ENCODE measurements at places on chromosomes 16 and 17.

DNA sequence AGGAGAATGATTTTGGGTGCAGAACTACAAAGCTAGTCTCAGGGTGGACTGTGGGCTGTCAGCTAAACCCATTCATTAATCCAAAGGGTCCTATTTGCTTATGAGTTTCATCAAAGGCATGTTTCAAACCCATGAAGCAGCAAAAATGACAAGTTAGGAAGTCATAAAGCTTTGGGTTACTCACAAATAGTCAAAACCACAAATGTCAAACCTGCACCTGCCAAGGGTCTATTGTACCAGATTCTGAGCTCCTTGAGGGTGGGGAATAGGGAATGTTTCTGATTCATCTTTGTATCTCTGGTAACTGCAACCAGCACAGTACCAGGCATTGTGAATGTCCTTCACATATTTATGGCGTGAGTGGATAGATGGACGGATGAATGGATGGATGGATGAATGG, 317.7 kb downstream of the MAF start:
- DNase-seq: no peak

DNA sequence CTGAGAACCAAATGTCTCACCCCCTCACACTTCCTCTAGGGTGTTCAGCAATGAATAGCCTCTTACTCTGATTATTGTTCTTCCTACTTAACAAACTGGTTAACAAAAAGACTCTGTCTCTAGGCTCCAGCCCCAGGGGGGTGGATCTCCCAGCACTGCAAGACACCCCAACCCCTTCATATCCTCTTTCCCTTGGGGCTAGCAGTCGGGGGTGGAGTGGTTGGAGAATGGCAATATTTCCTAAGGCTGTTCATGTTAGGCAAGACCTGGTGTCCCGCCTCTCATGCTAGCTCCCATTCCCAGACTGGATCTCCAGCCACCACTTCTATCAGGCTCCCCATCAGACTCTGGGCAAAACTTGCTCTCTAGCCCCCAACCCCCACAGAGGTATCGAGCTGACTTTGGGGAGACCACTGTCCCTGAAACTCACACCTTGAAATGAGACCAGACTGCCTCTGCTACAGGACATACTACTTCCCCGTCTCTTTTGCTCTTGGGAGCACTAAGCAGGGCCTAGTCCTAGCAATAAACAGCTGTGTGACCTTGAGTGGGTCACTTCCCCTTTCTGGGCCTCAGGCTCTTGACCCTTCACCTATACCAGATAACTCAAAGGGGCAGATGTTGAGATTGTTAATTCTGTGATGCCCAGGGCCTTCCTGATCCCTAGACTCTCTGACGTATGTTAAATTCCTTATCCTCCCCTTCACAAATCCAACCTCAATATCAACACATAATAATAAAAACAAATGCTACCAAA, 2.4 kb downstream of the SLC25A35 start:
- no peak for DNase-seq

DNA sequence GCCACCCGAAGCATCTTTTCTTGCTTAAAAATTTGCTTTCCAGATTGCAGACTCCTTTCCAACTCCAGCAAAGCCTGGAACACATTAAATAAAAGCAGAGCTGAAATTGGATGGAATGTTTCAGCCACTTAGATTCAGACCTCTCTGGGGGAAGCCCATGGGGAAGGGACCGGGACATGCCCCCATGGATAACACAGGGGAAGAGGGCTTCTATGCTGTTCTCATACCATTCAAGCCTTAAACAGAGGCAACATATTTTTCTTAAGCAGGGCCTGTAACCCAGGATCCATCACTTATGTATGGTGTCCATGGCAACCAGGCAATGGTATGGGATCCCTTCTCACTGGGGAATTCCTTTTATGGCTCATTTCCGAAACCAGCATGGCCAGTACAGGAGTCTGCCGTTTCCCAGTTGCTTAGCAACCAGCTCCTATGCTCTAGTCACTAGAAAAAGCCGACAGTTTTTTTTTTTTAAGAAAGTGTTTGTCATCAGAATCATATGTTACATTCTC, 62.0 kb upstream of the MARCHF10 start:
- DNase-seq: no peak

- no peak for DNase-seq
These were observed 190.6 kb upstream of the SDK2 start for GRCh38 chr17:73834684-73835343.

GRCh38 chr17:8384801-8385378, 1.9 kb upstream of the RPL26 start:
- DNase-seq: no peak

GRCh38 chr17:66775881-66776400, 59.0 kb upstream of the CACNG5 start:
- no peak for DNase-seq

DNA sequence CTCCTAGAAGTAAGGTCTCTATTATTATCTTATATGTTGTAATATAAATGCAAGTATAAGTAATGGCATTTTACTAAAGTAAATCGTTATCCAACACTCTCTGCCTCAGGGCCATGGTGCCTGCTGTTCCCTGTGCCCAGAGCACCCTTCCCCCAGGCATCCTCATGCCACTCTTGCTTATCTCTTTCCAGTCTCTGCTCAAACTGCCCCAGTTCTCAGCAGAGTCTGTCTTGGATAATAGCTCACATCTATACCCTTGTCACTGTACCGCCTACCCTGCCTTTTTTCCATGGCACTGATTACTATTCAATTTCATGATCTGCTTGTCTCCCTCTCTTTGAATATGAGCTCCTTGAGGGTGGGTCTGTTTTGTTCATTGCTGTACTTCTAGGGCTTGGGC, 31.7 kb downstream of the CDH1 start:
- no peak for DNase-seq

Data from activated CD8-positive, alpha-beta memory T cell treated with anti-CD3 and anti-CD28 coated beads for 24 hours (primary cell).